WTC11 (cell line): ENCODE measurements at places on chromosomes 4 and X. TPM values are rescaled to one million over a fixed set of nuclear protein-coding genes. Genes with fewer than 3 reads are reported as not detected.

GRCh38 chr4:72888331-72888730, 181.2 kb downstream of the COX18 start:
- no peak for DNase-seq
- peaks cover 1% of the 10 kb centered on the region; the same call in 1 of the 2 replicates for H3K27me3 ChIP-seq
- H3K4me3 ChIP-seq, result no peak overlapping the region
- H3K27ac ChIP-seq, result no peak overlapping the region

The USP17L10 gene
- not detected in 3 replicates for total RNA-seq

DNA sequence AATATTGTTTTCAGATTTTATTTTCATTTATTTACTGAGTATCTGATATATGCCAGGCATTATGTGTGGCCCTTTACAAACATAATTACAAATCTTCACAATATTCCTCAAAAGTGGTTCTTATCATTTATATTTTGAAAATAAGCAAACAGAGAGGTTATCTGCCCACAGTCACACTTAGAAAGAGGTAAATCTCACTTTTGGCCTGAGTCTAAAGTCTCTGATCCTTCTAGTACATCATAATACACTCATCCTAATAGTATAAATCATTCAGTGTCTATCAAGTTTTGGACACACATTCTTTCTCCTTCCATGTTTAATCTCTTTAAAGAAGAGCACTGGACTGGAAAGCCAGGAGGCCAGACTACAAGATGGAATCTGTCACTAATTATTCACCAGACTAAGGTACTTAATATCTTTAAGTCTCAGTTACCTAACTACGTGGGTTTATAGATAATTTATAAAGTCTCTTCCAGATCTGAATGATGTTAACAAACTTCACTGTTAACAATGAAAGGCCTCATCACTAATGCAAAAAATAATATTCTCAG, 281.3 kb downstream of the PPP3CA start:
- no peaks in the 10 kb centered on the region for H3K36me3 ChIP-seq
- no peak overlapping the region for H3K27ac ChIP-seq
- H3K4me1 ChIP-seq, result peaks cover 3% of the 10 kb centered on the region; the same call in 1 of the 2 replicates

GRCh38 chrX:13190051-13190450, 129.8 kb downstream of the ATXN3L start:
- no peak for DNase-seq
- no peaks in the 10 kb centered on the region; the same call in 1 of the 2 replicates for H3K27me3 ChIP-seq
- H3K4me1 ChIP-seq, result peaks cover 2% of the 10 kb centered on the region
- no peaks in the 10 kb centered on the region for H3K36me3 ChIP-seq
- no peak overlapping the region for H3K27ac ChIP-seq

DNA sequence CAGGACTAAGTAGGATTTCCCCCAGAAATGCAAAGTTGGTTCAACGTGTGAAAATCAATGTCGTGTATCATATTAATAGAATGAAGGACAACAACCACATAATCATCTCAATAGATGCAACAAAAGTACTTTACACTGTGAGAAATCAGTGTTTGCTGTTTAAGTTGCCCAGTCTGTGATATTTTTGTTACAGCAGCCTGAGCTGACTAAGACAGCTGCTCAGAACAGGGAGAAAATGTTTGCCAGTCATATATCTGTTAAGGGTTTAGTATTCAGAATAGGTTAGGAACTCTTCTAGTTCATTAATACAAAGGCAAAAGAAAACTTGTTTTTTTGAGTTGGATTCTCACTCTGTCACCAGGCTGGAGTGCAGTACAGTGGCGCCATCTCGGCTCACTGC, 12.5 kb downstream of the MAEA start:
- H3K4me1 ChIP-seq, result peaks cover 20% of the 10 kb centered on the region
- no peak for DNase-seq
- H3K36me3 ChIP-seq, result peaks cover 28% of the 10 kb centered on the region
- H3K4me3 ChIP-seq, result no peak overlapping the region
- no peak overlapping the region for H3K27ac ChIP-seq
- no peaks in the 10 kb centered on the region for H3K27me3 ChIP-seq

- no peak overlapping the region for H3K4me3 ChIP-seq
- no peak for DNase-seq
- H3K36me3 ChIP-seq, result no peaks in the 10 kb centered on the region
- H3K4me1 ChIP-seq, result peaks cover 15% of the 10 kb centered on the region
Observed at GRCh38 chrX:107766470-107767150, 9.0 kb downstream of the TSC22D3 start.

DNA sequence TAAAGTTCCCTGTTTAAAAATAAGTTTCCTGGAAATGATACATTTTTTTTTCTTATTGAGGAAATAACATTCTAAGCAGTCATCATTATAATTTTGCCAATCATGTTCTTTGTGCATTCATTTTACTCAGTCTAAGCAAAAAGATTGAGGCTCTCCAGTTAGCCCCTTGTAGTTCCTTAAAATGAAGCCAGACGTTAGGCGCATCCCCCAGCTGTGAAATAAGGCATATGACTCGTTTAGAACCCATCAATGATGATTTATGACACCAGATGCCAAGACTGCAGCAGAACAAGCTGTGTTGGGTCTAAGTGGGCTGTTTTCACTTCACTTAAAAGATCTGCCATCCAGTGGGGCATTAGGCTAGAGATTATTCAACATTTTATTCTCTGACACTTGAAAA, 17.0 kb downstream of the PDGFC start:
- no peak for DNase-seq
- no peaks in the 10 kb centered on the region for H3K36me3 ChIP-seq
- H3K4me3 ChIP-seq, result no peak overlapping the region
- no peaks in the 10 kb centered on the region for H3K27me3 ChIP-seq
- peaks cover 20% of the 10 kb centered on the region for H3K4me1 ChIP-seq
